ENCODE measurements at places on chromosomes 16 and 17.
A peak's percentile ranks its signal among the peaks of the same experiment; 100 is the strongest.

- DNase-seq, result no peak
Observed at GRCh38 chr17:36899250-36900159, 37.8 kb upstream of the LHX1 start.

DNA sequence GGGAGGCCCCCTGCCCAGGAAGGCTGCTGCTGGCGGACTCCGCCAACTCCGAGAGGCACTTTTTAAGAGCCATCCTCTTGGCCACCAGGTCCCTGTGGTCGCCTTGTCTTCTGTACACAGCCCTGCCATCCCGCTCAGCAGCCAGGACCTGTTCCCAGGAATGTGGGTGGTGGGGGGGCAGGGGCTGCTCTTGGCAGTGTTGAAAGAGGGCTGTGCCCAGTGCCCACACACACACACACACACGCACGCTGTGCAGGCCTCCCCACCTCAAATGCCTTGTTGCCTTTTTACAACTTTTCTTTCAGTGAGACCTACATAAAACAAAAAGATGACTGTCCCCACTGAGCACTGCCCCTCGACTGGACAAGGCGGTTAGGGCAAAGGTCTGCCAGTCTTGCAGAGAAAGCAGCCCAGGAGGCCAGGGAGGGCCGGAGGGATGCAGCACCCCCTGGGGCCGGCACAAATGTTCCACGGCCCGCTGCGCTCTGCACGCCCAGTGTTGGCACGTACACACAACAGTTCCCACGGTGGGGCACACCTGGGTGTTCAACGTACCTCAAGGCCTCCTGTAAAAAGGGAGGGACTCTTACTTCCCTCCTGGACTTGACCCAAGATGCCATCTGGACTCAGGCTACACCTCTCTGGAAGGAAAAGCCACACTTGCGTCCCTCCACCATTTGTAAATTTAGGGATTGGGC lies 18.5 kb upstream of the PITPNA start:
- no peak for DNase-seq

GRCh38 chr17:53626286-53626685 lies 196.4 kb upstream of the KIF2B start:
- no peak for DNase-seq

DNA sequence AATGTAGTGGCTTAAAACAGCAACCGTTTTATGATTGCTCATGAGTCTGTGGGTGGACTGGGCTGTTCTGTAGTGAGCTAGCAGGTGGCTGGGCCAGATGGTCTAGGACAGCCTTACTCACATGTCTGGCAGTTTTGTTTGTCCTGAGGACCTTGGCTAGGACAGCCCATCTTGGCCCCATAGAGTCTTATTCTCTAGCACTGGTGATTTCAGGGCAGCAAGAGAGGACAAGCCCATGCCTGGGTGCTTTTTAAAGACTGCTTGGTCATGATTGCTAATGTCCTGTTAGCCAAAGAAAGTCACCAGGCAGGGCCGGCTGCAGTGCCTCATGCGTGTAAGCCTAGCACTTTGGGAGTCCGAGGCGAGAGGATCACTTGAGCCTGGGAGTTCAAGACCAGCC lies 139.8 kb downstream of the KATNIP start:
- DNase-seq, result no peak

DNA sequence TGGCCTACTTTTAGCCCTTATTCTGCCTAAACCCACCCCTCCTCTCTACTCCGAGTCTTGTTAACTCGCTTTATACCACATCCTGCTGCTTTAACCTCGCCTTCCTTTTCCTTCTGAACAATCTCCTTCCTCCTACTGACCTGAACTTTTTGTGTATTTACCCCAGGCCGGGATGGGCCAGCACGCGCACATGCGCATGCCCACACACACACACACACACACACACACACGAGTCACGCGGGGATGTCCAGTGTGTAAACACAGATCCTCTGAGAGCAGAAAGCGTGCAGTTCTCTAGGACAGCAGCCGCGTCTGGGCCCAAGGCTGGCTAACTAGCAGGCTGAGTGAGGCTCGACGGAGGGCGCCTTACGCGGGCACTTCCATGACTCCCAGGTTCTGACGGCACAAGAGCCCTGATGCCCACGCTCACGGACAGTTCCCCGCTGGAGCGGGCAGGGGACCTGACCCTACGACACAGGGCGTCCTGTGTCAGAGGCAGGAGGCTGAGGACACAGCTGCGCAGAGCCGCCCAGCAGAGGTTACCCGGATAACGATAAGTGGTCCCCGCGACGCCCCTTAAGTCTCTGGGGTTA lies 610 bp downstream of the PIK3R5 start:
- DNase-seq, result peak; percentile 68
